ENCODE measurements at places on chromosomes 11 and 22.

DNA sequence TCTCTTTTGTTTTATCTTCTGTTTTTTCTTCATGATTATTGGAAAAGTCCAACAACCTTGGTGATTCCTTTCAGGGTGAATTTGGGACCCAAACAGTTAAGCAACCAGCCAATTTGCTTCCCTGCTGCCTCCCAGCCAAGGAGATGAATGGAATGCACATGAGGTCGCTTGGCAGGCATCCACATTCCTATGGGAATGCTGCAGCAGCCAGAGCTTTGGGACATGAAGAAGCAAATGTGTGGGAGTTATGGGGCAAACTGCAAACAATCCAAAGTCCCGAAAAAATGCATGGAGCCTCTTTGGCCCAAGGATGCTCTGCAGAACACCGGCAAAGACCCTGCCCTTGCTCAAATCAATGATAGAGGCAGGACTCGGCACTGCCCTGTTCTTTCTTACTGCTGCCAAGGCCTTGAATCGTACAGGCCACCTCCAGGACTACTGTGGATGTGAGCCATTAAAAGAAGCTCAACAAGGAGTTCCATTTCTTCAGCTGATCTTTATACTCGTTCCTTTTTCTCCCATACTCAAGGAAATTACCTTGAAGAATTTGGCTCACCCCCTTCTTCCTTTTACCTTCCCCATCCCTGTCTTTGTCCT is 117.3 kb upstream of the TEAD1 start:
- peak; percentile 63 for DNase-seq

DNA sequence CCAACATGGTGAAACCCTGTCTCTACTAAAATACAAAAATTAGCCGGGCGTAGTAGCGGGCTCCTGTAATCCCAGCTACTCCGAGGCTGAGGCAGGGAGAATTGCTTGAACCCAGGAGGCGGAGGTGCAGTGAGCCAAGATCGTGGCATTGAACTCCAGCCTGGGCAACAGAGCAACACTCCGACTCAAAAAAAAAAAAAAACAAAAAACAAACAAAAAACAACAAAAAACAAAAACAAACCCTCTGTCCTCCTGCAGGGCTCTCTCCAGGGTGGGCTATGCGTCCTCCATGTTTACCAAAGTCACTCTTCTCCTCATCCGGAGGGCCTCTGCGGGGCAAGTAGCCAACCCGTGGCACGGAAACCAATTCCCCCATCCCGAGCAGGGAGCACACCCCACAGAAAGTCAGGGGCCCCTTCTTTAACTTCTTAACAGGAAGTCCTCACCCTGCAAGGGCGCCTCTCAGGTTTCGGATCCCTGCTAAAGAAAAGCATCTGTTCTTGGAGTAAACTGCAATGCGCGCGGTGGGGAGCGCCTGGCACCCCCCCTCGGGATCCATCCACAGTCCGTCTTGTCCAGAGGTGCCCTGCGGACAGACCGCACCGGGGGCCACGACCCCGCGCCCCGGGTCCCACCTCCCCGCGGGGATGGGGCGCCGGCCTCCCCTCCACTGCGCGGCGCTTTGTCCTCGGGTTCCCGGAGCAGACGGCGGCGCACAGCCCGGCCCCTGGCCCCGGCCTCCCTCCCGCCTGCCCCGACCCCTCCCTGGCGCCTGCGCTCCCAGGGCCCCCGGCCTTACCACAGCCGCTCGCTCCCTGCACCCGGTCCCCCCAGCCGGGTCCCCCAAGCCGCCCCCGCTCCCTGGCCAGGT is 712 bp downstream of the CERK start:
- DNase-seq, result no peak

GRCh38 chr11:112165049-112165448 is 1.2 kb upstream of the IL18 start:
- DNase-seq, result no peak

DNA sequence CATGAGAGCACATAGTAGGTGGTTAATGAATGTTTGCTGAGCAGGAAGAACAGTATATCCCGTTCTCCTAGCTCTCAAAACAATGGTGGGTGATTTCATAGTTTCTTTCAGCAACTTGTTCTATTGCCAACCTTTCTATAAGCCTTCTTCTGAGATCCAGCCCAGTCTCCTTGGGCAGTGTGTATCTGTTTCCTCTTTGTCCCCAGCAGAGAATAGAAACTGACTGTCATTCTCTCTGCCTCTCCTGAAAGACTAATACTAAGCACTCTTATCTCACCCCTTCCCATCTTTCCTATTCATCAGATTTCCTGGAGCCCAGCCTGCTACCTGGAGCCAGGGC is 272.9 kb downstream of the ST3GAL4 start:
- DNase-seq, result no peak

DNA sequence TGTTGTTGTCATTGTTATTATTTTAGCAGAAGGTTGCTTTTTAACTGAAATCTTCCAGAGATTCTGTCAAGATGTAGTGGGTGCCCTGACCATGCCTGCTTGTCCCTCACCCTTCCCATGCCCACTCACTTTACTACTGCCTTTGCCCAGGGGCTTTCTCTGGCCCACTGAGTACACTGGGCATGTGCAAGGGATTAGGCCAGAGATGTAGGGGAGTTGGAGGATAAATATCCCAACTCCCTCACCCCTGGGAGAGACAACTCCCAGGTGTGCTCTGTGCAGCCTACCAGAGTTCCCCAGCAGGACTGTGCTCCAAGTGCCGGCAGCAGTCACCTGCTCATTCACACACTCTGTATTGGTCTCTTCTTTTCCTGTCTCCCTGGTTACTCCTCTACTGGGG is 559.1 kb downstream of the MIAT start:
- DNase-seq, result no peak

- DNase-seq, result peak; percentile 86
Observed at GRCh38 chr22:20509344-20510047, 2.1 kb downstream of the MED15 start.

GRCh38 chr11:19605520-19606371 is 106.9 kb upstream of the NAV2 start:
- no peak for DNase-seq

DNA sequence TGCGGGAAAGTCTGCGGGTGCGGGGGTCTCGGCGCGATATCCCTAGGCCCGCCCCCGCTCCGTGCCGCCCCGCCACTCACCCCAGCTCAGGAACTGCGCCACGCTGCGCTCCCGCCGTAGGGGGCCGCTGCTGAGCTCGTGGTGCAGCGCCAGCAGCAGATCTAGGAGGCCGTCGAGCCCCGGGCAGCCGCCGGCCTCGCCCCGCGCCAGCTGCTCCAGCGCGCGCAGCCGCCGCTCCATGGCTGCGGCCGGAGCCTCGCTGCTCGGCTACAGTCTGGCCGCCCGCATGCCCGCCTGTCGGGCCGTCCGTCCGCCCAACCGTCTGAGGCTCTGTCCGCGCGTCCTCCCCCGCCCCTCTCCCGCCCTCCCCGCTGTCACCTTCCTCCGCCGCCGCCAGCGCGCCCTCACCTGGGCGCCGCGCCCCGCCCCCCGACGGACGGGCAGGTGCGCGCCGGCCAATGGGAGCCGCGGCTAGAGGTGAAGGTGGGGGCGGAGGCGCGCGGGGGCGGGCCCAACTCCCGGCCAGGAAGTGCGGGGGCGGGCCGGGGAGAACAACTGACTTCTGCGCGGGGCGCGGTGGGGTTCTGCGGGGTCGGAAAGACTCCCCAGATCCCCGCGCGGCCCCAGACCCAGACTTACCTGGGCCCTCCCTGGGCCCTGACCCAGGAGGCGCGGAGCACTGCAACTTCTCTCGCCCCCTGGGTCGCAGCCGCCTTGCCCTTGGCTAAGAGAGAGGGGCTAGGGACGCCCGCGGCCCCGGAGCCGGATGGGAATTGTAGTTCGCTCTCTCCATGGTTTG is at the start of gene CDC42BPG:
TSS of gene CDC42BPG (minus strand) at position 324 of the 799 bp plus-strand sequence. CDS start at position 240, 84 bp downstream.
- peak; percentile 55 for DNase-seq

GRCh38 chr11:60769811-60770210 is 13.1 kb downstream of the MS4A15 start:
- no peak for DNase-seq

GRCh38 chr22:17198170-17199002 is 20.8 kb downstream of the ADA2 start:
- DNase-seq, result no peak

- no peak for DNase-seq
Observed at GRCh38 chr11:79522626-79523025, 81.8 kb upstream of the TENM4 start.

DNA sequence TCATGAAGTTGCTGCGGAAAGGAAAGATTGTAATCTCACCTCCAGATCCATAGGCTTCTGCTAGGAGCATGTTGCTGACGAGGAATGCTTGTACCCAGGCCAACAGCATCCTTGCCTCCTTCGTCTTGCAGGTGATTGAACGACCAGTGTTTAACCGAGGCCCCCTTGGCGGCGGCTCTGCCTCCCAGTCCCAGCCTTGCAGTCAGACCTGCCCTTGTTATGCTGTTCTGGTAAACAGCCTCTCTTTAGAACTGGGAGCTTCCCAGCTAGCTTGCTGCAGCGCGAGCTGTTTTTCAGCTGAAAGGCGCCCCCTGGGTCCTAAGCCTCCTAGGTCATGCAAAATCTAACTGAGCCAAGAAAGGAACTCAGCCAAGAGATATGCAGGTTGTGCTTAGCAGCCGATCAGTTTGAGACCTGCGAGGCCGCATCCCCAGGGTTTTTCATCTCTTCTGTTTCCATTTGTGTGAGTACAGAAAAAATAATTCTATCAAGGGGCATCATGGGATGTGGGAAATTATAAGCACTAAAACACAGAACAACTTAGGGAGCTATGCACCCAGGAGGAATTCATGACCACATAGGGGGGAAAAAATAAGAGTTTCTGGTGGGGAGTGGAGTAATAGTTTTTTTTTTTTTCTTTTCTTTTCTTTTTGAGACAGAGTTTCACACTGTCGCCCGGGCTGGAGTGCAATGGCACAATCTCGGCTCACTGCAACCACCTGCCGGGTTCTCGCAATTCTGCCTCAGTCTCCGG is at the start of gene PIK3IP1:
TSS of gene PIK3IP1 (minus strand) at position 253 of the 754 bp plus-strand sequence. CDS start at position 109, 144 bp downstream.
- peak; percentile 87 for DNase-seq

DNA sequence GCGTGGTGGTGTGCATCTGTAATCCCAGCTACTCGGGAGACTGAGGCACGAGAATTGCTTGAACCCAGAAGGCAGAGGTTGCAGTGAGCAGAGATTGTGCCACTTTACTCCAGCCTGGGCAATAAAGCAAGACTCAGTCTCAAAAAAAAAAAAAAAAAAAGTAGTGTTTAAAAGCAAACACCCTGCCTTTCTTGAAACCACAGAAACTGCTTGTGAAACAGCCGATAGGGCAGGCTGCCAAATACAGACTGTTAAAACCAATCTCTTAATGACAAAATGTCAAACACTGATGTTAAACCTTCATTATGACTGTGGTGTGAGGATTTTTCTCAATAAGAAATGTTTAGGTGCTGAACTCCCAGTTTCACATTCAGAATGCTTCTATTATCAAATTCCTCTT is 27.3 kb downstream of the MARK2 start:
- peak; percentile 55 for DNase-seq

GRCh38 chr11:60859616-60860250 is 4.0 kb upstream of the PTGDR2 start:
- DNase-seq, result no peak

DNA sequence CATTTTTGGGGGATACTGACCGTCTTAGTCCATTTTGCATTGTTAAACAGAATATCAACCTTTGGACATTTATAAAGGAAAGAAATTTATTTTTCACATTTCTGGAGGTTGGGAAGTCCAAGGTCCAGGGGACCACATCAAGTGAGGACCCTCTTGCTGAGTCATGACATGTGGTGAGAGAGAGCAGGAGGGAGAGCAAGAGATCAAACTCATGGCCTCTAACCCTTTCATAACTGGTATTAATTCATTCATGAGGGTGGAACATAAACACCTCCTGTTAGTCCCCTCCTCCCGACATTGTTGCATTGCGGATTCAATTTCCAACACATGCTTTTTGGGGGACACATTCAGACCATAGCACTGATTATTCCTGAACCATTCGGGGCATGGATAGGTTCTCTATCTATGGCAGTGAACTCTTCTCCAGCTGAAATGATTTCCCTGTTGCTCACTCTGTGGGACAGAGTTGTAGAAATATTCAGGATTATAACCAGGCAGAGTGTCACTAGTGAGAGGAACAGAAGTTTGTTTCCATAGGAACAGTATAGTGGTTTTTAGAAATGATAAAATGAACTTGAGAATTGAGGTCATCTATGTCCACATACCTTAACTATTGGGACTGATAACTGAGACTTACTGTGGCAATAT is 88.2 kb upstream of the OR9Q1 start:
- no peak for DNase-seq

DNA sequence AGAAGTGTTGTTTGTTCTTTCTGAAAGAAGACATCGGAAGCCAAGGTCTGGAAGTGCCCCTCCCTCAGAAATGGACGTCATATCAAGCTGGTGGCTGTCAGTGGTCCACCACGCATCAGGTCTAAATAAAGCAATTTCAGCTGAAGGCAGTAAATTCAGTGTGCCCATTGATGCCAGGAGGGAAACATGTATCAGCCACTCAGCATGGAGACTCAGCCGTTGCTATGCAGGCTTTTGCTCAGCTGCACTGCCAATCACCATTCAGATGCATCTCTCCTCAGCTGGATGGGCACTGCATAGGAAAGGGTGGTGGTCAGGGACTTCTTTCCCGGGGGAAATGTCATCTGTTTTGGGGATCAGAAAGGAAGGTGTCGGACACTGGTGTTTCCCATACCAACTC is 878.2 kb downstream of the NTM start:
- no peak for DNase-seq

- DNase-seq, result no peak
Observed at GRCh38 chr11:80782135-80782885, 1341.5 kb upstream of the TENM4 start.

GRCh38 chr11:116870054-116870453 is 32.6 kb upstream of the APOA1 start:
- DNase-seq, result no peak

DNA sequence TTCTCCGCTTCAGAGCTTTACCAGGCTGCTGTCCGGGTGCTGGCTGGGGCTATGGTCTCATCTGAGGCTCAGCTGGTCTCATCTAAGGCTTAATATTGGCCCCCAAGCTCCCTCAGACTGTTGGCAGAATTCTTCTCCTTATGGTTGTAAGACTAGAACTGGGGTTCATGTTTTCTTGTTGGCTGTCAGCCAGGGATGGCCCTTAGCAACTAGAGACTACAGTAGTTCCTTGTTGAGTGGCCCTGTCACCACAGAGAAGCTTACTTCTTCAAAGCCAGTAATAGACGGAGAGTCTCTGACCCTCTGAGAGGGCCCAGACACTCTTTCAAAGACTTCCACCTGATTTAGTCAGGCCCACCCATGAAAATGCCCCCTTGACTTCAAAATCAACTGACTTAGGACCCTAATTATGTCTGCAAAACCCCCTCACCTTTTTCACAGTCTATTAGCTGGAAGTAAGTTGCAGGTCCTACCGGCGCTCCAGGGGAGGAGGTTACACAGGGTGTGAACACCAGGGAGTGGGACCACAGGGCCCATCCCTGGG is 24.2 kb upstream of the TREH start:
- no peak for DNase-seq

GRCh38 chr11:116613206-116613875 is 159.4 kb downstream of the BUD13 start:
- DNase-seq, result no peak

GRCh38 chr11:29844701-29845379 is 172.0 kb downstream of the KCNA4 start:
- DNase-seq, result peak; percentile 4

GRCh38 chr11:119476666-119477331 is 53.8 kb upstream of the THY1 start:
- no peak for DNase-seq

Data from bronchial epithelial cell (primary cell).